ENCODE measurements at places on chromosomes 12 and 14.
A peak's percentile ranks its signal among the peaks of the same experiment; 100 is the strongest.

- no peak for DNase-seq
Observed at GRCh38 chr12:115426732-115427131, 742.8 kb upstream of the TBX3 start.

DNA sequence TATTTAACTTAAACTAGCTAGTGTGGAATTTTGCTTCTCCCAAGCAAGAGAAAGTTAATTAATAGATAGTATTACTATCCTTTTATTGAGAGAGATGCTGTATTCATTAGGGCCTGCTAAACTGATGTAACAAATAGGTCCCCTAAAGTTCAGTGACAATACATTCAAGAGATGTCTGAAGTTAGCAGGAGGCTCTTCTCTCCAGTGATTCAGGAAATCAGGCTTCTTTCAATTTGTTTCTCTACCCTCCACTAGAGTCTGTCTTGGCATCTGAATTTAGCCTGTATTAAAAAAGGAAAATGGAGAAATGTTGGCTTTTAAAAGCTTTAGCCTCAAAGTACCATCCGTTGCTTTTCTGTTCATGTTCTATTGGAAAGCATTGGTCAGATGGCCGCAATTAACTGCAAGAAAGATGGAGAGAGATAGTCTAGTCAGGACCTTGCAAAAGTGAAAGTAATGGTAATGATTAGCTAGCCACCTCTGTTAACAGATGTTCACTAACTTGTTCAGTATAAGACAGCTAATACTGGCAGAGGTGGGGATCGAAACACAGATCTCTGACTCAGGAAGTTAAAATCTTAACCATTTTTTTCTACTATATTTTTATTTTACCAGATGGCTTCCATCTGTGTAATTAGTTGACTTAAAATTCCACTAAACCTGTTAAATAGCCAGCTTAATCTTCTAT is 786.8 kb downstream of the TMTC2 start:
- no peak for DNase-seq

- DNase-seq = no peak
Observed at GRCh38 chr12:14784471-14784870, 18.8 kb downstream of the WBP11 start.

GRCh38 chr12:26250801-26251200 is 55.4 kb downstream of the SSPN start:
- no peak for DNase-seq

GRCh38 chr14:77026930-77027537 is 1.5 kb downstream of the IRF2BPL start:
- DNase-seq = peak; percentile 66

- DNase-seq = no peak
Observed at GRCh38 chr12:110555577-110556406, 27.3 kb downstream of the PPTC7 start.

- peak; percentile 41 for DNase-seq
Observed at GRCh38 chr12:19402743-19403431, 36.4 kb upstream of the AEBP2 start.

DNA sequence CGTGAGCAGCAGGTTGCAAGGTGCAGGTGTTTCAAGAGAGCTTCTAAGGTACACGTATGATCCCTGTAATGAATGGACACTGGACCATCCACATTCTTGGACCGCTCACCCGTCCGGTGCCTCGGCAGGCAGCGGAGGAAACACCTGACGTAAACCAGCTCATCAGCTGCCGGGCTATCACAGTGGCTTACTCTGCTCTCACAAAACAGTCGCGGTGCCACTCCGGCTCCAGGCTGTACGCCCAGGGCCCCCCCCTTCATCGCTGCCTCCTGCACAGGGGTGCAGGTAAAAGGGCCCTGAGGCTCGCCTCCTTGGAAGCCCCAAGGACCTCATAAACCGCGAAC is 436 bp downstream of the VPS33A start:
- peak; percentile 36 for DNase-seq

GRCh38 chr12:28104903-28105864 is 85.1 kb upstream of the CCDC91 start:
- DNase-seq = no peak

DNA sequence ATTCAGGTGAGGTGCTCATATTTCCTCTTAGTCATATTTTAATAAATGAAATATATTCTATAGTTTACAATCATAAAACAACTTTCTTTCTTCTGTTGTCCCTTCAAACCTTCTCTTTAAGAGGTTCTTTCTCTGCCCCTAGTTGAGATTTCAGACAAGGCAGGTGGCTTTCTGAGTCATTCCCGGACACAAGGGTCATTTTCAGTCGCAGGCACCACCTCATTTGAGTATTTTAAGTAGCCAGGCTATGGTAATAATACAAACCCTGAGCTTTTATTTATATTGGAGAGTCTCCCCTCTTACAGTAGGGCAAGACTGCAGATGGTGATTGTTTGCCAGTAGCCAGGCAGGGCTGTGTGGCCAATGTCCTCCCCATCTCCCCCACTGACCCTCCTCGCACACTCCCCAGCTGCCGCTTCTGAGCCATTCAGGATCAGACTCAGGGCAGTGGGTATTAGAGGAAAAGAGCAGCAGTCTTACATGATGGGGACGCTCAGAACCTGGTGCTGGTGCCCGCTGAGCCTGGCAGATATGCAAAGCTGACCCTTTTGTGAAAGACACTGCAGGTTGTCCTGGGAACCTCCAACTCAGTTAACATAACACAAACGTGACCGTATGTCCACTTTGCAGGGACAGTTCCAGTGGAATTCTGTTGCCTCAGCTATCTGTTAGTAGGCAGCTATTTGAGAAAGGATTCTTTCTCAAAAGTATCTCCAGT is 101.1 kb upstream of the BCL2L14 start:
- DNase-seq = no peak

GRCh38 chr12:46258129-46258528 is 10.7 kb downstream of the SLC38A1 start:
- no peak for DNase-seq

DNA sequence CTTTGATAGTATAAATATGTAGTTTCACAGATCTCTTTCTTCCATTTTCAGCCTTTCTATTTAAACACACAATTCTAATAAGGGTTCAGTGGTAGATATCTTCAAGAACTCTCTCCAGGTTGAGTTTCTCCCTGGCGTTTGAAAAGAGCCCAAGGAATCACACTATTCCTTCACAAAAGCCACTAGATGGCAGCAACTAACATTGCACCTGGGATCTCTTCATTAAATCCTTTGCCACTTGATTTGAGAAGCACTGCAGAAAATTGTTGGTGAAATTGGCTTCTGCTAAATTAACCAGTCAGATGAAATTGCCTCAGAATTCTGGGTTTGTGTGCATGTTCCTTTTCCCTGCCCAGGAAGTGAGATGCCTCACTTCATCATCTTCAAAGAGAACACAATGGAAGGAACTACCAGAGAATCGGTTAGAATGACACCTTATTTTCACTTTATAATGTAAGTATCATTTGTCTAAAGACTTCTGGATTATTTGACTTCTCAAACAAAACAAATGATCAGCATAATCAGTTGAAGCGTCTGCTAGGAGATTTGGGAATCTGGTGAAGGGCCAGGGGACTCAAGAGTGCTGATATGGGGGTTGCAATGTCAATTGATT is 6.8 kb downstream of the CCDC198 start:
- DNase-seq = no peak

- DNase-seq = no peak
Observed at GRCh38 chr12:14314801-14315200, 50.7 kb upstream of the ATF7IP start.

GRCh38 chr14:73008501-73008900 is 18.4 kb downstream of the ZFYVE1 start:
- DNase-seq = no peak

GRCh38 chr12:59079002-59079401 is 158.7 kb upstream of the LRIG3 start:
- no peak for DNase-seq

DNA sequence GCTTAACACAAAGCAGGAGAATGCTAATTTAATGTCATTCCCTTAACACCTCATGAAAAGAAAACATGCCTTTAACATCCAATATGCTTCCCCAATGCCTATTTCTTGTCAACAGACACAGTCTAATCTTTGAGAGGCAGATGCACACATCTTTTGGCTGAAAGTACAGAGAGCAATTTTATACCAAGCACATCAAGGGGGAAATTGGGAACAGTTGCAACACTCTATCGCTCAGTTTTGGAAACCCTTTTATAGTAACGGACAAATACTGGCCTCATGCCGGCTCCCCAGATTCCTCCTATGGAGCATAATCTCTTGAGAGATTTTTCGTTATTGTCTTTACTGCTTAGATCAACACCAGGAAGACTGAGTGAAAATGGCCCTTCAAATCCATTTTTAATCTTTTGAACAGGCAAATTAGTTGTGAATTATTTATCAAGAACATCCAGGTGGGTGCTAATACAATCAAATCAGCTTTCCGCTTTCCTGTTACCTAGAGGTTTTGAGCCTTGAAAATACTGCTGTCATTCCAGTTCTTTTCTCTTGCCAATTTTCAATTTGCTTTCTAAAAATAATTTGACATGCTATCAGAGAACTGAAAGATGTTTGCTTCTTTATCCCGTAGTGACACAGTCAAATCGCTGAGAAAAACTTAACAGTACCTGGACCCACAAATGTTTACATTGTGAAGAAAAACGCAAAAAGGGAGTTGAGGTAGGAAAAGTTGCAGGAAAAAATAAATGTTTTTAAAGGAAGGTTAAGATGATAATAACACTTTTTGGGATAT is 60.7 kb upstream of the CAND1 start:
- DNase-seq = no peak

DNA sequence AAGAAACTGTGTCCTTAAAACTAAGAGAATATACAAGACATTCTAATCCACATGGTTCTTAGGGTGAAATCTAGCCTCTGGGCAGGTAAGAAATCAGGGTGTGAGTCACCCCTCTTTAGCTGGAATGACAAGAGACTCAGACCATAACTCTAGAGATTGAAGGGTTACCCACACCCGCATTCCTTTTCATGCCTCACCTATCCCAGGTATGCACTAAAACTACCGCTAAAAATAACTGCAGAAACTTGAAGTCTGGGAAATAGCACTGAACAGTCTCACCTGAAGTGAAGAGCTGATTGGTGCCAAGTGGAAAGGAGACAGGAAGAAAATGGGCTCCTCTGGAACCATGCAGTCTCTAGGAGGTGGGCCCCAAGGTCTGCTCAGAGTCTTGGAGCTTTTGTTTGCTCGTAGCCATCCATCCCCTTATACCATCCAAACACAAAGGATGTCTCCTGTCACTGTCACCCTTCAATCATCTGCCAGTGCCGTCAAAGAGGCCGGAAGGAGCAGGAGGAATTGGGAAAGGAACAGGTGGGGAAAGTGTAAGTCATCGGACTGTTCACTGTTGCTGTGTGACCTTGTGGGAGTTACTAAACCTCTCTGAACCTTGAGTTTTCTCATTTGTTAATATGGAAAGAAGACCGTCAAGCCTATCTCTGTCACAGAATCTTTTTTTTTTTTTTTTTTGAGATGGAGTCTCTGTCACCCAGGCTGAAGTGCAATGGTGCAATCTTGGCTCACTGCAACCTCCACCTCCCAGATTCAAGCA is 22.4 kb downstream of the DDX47 start:
- no peak for DNase-seq

DNA sequence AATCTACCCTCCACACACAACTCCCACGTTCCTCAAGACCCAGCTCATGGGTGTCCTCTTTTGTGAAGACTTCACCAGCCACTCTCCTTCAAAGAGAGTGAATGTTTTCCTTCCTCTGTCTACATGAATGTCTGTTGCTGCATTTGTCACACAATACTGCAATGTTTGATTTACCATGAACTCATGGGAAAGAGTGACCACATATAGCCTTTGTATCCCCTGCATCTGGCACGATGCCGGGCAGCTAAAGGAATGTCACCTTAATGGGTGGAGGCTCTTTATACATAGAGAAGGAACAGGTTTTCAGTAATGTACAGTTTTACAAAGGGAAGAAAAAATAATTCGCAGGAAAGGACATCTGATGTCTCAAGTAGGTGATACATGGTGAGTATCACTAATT is 12.1 kb upstream of the BCDIN3D start:
- DNase-seq = no peak

DNA sequence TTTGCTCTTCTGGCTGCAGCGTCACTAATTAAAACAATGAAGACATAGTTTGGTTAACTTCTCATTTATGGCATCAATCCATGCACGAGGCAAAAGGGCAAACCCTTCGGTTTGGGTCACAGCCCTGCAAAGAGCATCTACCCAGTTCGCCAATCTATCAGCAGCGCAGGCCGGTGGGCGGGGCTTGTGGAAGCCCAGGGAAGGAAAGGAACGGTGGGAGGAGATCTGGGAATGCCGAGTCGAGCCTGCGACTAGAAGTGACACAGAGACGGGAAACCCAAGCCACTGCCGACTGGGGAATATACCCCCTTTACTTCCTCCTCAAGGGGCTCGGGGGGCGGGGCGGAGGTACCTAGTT is 466 bp downstream of the KICS2 start:
- DNase-seq = peak; percentile 86

DNA sequence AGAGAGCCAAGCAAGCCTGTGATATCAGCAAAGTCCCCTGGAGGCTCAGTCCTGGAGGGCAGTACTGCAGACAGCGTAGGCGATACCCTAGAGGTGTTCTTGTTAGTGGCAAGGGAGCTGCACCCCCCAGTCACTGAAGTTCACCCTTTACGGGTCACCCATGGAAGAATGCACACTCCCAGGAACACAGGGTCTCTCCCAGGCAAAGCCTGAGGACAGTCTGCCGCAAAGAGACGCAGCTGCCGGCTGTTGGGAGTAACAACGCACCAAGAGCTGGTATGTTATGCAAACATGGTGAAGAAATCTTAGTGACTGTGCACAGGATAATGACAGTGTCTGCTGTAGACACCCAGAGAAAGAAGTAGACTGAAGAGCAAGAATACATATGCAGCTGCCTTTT is 43.5 kb upstream of the NOS1 start:
- no peak for DNase-seq

GRCh38 chr14:104739546-104740516 is 13.1 kb upstream of the SIVA1 start:
- DNase-seq = no peak

GRCh38 chr14:36221112-36221511 is 44.6 kb upstream of the PTCSC3 start:
- peak; percentile 8 for DNase-seq

DNA sequence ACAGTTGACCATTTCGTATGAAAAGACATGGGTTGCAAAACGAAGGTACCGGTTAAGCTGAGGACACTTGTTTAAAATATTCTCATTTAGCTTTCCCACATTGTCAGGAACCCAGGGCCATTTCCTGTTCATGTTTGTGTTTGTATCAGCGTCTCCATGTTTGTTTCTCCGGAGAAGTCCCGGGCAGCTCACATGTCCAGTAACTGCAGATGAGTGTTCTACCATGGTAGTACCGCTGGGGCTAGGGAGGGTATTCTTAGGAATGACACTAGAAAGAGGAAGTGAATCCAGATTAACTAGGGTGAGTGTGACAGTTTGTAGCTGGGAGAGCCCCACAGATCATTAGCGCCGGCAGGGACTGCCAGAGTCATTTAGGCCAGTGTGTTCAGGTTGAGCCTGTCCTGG is 50.0 kb upstream of the EVL start:
- no peak for DNase-seq

DNA sequence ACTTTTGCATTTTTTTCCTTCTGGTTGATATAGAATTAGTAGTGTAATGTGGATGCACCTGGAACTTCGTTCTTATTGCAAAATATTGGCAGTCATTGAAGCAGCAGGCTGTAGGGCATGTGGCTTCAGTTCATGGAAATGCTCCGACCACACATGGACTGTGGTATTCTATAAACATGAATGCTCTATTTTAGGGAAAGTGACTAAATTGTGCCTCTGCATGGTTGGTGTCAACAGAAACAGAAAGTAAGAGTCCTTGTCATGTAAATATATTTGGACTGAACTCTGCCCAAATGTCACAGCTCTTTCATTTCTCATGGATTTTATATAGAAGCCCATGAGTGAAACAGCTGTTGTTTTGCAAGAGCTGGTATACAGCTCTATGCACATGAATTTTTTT is 917.0 kb downstream of the LRFN5 start:
- DNase-seq = no peak

Data from head of caudate nucleus (tissue), 42 donors.